ENCODE measurements at places on chromosomes 2 and 18. TPM values are rescaled to one million over a fixed set of nuclear protein-coding genes. Genes with fewer than 3 reads are reported as not detected.
A peak's percentile ranks its signal among the peaks of the same experiment; 100 is the strongest.

ALPG gene
- not detected for total RNA-seq

- DNase-seq, result no peak
Observed at GRCh38 chr18:21602299-21602587, 1.7 kb upstream of the ESCO1 start.

DNA sequence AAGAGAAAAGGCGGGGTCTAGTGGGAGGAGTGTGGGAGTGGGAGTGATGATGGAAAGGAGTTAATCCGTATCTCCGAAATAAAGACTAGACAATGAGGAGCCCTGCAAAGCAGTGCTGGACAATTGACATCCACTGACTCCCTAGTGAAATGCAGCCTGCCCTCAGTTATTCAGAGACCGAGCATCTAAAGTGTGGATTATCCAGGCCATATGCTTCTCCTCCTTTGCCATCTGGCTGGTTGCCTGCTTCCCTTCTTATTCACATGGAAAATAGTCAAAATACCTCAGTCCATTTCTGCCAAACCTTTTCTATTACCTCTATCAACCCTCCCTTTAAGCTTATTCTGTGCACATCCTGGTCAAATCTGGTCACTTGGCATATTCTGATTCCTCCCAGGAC lies 288.8 kb upstream of the SIX3 start:
- peak; percentile 49 for DNase-seq

GRCh38 chr2:185787227-185788145 lies 48.9 kb downstream of the FSIP2 start:
- DNase-seq, result no peak

DNA sequence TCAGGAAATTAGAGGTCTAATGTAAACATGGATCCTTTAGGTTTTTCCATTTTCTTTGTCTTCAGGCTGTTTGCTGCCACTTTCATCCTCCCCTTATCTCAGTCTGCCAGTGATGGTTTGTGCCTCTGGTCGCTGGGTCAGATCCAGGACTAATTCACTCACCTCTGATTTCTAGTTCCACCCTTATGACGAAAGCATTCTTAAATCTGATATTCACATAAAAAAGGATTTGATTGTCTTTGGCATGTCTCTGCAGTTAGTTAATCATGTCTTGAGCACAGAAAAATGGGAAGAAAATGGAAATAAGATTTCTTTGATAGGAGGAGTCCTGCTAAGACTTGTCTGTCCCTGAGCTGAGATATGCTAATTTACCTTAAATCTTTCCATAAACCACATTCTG lies 4.6 kb downstream of the IL1RL1 start:
- no peak for DNase-seq

- no peak for DNase-seq
Observed at GRCh38 chr2:230043025-230043424, 25.7 kb downstream of the SLC16A14 start.

- DNase-seq, result peak; percentile 69
Observed at GRCh38 chr2:179057737-179058136, 7.8 kb upstream of the CCDC141 start.

LRP1B gene
- not detected for total RNA-seq

FN1 gene
- 52.0 TPM for total RNA-seq

DNA sequence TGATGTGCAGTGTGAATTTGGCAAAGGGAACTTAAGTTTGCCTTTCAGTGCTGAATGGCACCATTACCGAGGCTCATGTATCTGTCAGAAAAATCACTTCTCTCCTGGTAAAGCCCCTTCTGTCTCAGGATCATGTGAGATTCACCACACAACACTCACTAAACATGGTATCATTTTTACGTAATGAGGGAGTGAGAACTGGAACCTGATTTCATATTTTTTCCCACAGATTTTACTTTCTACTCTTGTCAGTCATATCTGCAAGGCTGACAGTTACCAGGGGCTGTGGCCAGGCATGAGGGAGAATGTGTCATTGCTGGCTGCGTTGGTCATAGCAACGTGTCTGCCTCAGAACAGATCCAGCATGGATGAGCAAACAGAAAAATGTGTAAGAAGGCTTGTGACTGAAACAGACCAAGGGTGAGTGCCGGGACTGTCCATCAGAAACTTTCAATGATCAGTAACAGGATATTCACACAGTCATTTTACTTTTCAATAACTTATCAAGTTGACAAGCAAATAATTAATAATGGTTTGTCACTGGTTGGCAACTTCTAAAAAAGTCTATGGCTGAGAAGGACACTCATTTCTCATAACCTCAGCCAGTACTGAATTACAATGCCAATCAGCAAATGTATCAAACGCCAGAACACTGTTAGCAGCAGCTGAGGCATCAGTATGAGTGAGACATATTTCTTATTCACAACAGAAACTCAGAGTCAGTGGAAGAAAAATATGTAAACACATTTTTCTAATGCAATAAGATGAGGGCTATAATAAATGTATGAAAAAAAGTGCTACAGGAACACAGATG lies 100.5 kb downstream of the CDC42EP3 start:
- no peak for DNase-seq

ASNSD1 gene
- 61.3 TPM for total RNA-seq

- DNase-seq, result no peak
Observed at GRCh38 chr2:62660582-62661262, 44.8 kb upstream of the EHBP1 start.

- no peak for DNase-seq
Observed at GRCh38 chr2:182047544-182047943, 61.9 kb downstream of the PPP1R1C start.

UGT1A5 gene
- total RNA-seq, result not detected

DSEL gene
- total RNA-seq, result 7.1 TPM

Measured in neural progenitor cell (in vitro differentiated cells).